NCI-H1930 (cell line): ENCODE measurements at places on chromosomes 16 and 17.

GRCh38 chr16:85554114-85554888, 58.8 kb upstream of the GSE1 start:
- no peak for DNase-seq

DNA sequence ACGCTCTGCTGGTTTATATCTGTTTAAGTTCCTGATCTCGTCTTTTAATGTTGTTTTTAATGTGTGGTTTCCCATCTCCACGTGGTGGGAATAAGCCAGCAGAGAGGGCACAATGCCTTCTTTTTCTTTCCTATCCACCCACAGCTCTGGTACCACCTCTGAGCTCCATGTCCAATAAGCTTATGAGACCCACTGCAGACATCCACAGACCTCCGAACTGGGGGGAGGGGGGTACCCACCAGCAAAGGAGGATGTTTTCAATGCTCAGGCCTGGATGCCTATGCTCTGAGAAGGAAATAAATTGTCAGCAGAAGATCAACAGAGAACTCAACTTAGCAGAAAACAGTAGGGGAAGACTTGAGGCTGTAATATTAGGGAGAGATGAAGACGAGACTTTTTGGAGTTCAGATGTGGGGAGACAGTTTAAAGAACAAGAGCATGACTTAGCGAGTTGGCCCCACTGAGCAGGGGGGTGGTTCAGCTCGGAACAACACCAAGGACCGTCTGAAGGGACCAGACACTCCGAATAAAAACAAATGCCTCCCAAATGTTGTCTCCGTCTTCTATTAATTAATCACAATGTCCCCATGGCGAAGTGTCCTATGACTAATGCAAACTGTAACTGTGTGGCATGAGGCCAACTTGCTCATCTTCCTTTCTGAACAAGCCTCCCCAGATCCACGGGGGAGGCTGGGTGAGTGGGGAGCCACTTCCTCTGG, 62.7 kb downstream of the GAS7 start:
- DNase-seq, result no peak

- no peak for DNase-seq
These were observed 26.8 kb downstream of the WSCD1 start for GRCh38 chr17:6097005-6097279.

- no peak for DNase-seq
These were observed 11.4 kb downstream of the ZDHHC7 start for GRCh38 chr16:84999857-85000480.

DNA sequence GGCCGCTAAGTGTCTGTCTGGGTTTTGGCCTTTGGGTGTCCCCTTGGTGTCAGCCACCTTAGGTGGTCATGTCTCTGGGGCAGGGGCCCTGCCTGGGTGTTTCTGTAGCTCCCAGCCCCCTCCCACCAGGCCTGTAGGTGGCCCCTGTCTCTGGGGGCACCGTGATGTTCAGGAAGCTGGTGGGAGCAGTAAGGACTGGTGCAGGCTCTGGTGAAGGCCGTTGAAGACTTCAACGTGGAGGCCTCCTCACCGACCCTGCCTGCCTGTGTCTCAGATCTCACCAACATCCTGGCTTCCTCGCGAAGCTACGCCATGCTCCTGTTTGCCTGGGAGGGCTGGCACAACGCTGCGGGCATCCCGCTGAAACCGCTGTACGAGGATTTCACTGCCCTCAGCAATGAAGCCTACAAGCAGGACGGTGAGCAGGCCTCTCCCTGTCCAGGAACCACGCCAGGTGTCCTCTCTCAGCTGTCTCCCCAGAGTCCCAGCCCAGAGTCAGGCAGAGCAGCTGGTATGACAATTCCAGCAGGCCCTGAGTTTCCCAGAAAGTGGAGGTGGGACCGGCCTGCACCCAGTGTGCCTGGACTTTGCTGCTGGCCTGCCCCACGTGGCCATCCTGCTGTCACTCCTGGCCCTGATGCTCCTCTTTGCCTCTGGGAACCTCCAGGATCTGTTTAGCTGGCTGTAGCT, 2.8 kb downstream of the ACE start:
- no peak for DNase-seq

DNA sequence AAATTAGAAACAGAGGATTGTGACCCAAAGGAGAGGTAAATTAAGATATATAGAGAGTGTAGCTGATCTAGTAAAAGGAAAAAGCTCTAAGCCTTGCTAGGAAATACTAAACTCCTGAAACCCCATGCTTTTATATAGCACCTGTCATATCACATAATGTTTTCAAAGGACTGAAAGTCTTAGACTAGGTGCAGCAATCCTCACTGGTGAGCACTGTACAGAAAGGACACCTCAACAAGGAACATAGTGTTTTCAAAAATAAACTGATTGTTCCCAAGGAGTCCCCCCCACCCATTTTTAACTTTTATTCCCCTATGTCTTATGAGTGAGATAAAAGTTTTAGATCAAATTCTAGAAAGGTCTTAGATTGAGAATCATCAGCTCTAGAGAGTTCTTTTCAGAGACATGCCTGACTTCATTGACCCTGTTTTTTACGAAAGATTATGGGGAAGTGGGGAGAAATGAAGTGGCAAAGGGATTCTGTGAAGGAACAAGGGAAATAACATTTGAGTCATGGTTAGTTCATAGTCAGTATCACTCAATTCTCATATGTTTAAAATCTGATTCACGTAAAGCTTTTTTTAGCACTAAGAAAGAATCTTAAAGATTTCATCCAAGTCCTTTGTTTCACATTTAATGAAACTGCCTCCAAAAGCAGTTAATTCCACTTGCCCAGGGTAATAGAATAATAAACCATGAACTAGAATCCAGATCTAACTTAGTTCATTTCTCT, 166.4 kb downstream of the CYB561 start:
- no peak for DNase-seq

DNA sequence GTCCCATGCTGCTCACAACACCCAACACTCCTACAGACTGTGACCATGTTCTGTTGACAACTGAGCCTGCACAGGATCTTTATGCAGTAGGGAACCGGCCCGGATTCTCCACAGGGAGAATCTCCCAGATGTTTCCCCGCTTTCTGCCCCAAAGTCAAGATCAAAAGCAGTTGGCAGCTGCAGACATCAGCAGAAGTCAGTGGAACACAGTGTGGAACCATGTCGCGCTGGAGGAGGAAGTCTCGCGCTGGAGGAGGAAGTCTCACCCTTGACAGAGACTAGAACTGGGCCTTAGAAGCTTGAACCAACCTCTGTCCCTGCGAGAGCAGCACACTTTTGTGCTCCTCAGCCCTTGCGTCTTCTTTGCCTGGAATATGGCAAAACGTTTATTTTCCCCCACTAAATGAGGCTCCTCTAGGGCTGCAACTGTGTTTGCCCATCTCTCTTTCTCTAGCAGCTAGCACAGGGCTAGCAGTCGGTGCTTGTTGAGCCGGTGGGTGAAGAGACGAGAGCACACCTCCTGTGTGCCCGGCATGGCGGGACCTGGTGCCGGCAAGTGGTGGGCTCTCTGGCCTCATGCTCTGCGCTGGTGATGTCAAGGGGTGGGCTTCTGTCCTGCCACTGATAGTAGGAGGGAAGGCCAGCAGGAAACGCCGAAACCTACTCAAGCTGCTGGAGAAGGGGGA, 2.1 kb upstream of the MRC2 start:
- DNase-seq, result no peak

- DNase-seq, result no peak
These were observed 3.7 kb downstream of the ZDHHC7 start for GRCh38 chr16:85007496-85008214.

DNA sequence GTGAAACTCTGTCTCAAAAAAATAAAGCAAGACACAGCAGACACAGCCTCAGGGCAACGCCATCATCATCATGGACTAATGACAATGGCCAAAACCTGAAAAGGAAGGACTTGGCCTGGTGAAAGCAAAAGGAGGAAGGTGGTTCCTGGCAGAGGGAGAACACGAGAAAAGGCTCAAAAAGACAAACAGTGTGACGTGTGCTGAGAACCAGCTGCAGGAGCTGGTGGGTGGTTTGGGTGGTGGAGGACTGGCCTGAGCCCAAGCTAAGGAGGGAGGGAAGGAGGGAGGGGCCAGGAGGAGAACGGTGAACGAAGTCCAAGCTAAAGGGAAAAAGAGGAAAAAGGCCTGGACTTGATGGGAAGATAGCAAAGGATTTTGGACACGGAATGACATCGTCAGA, 85.1 kb downstream of the SLC39A11 start:
- DNase-seq, result no peak

- DNase-seq, result no peak
These were observed 75.1 kb downstream of the GRIN2A start for GRCh38 chr16:10107081-10107480.

DNA sequence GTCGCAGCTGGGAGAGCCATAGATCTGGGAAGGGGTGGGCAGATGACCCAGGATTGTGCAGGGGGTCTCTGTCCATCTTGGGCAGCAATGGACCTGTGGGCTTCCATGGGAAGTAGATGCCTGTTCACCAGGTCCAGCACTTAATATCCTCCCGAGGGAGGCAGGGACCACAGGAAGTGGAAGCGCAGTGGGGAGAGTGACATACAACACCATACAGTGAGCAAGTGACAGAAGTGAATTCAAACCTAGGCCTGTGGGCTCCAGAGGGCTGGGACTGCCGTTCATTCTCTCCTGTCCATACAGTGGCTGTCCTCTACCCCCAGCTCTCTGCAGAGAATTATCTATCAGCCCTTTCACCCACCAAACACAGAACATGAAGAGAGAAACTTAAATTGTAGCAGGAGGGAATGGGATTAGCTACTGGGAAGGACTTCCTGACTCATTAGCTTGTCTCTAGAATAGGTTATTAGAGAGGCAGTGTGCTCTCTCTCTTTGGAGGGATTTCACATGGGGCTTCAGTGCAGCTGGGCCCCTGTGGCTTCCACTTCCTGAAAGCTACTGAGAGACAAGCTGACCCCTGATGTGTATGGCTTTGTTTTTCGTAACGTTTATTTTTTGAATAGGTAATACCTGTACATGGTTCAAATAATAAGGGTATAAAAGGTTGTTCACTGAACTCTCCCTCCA, 13.1 kb upstream of the SEZ6 start:
- DNase-seq, result no peak

- no peak for DNase-seq
These were observed 43.7 kb upstream of the TNRC6A start for GRCh38 chr16:24685539-24686432.

DNA sequence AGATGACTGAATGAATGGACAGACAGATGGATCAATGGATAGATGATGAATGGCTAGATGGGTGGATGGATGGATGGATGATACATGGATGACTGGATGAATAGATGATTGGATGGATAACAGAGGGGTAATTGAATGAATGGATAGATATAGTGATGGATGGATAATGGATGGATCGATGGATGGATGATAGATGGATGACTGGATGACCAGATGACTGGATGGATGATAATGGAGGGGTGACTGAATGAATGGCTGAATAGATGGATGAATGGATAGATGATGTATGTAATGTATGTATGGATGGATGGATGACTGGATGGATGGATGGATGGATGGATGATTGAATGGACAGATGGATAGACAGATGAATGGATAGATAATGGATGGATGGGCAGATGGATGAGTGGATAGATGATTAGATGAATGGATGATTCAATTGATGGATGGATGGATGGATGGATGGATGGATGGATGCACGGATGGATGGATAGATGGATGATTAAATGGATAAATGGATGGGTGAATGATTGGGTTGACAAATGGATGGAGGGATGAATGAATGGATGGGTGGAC, 87.7 kb downstream of the CDYL2 start:
- DNase-seq, result no peak

- no peak for DNase-seq
These were observed 11.2 kb downstream of the PIK3R5 start for GRCh38 chr17:8954339-8954738.

DNA sequence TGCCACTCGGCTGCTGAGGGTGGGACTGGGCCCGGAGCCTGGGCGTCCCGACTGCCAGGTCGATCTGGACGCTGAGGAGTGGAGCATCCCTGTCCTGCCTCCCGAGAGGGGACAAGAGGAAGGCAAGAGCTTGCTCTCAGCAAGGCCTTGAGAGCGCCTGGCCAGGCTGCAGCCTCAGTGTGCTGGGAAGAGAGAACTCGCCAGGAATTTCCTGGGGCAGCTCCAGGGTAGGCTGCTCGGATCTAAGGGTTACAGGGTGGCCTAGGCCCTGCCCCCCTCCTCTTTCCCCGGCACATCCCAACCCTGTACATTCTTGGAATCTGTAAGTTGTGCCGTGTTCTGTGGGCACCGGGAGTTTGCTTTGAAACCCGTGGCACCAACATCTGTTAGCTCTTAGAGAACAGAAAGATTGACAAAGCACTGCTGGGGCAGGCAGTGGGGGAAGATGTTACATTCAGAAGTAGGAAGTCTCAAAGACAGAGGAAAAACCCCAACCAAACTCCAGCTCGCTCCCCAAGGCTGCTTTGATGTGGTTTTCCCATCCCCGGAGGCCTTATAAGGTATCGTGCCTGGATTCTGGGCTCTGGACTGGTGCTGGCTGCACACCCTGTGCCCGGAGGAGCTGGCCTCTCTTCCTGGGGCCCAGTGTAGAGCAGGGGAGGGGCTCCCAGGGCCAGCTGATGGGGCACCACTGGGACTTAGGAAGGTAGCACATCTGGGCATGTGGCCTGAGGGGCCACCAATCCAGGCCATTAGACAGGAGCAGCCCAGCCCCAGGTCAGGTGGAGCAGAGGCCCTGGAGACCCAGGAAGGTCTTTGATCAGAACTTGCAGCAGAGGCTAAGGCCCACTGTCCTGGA, 55.2 kb downstream of the NKD1 start:
- no peak for DNase-seq

- DNase-seq, result no peak
These were observed 12.9 kb downstream of the SEZ6 start for GRCh38 chr17:28992625-28993600.
